ENCODE measurements at places on chromosomes 5 and 9. TPM values are rescaled to one million over a fixed set of nuclear protein-coding genes. Genes with fewer than 3 reads are reported as not detected.

Gene MTMR12
- total RNA-seq: 39.4 TPM

Gene HMCN2
- 8.6 TPM for total RNA-seq

Gene GPR150
- total RNA-seq: not detected

Gene ATP10B
- total RNA-seq: 0.11 TPM

Gene KLF9
- total RNA-seq: 0.26 TPM

Gene PCDHA11
- total RNA-seq: 6.6 TPM

Gene OCLN
- total RNA-seq: 109 TPM

Gene C5orf34
- total RNA-seq: 7.7 TPM
